ENCODE measurements at places on chromosomes 1 and 21.
A peak's percentile ranks its signal among the peaks of the same experiment; 100 is the strongest.

GRCh38 chr1:208516780-208517179 lies 272.6 kb upstream of the PLXNA2 start:
- DNase-seq = peak; percentile 16

DNA sequence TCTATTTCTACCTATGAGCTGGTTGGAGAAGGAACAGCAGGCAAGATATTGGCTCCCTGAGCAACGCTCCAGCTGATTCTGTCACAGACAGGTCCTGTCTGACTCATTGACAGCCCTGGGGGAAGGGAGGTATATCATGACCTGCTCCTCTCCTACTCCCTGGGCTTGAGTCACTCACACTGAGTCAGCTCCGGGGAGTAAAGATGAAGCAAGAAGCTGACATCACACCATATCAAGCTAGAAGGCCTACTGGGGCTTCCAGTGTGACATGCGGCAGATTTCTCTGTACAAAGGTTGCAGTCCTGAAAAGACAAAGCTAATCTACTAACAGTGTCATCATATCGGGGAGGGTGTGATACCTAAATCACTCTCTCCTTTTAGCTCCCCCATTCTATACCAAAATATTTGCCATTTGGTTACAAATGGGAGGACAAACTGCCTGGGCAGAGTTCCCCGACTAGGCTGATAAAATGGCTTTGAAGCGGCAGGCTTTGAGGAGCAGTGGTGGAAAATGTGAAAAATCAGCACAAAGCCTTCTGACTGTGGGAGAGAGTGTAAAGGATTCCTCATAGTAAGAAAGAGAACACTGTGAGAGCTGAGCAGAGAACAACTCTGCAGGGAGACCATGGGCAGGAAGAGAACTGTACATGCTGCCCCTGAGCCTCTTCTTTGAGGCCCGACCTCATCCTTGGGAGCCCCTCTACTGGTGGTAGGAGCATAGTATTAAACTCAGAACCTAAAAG lies 15.5 kb downstream of the PI4KB start:
- no peak for DNase-seq

DNA sequence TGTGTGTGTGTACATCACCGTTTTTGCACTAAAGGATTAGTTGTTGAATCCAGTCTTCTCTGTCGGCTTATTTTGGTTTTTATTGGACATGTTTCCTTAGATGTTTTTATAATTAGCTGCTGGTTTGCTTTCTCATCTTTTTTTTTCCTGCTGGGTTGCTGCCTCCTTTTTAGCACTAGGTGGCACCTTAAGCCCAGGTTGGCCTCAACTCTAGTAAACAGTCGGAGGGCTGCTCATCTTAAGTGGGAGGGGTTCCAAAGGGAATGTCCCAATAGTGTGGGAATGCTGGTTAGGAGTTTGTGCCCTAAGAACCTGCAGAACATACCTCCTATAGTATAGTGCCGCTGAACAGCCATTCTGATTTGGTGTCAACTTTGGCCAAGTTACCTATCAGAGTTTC lies 570.1 kb upstream of the CXADR start:
- DNase-seq = no peak

GRCh38 chr1:225418598-225418997 lies 9.2 kb downstream of the LBR start:
- no peak for DNase-seq

- DNase-seq = peak; percentile 71
Observed at GRCh38 chr1:162387226-162388082, 5.9 kb downstream of the C1orf226 start.

- no peak for DNase-seq
Observed at GRCh38 chr1:170145770-170146676, at the start of gene NTMT2. TSS of gene NTMT2 (plus strand) at chr1:170145959. CDS start at chr1:170146108, 149 bp downstream.

GRCh38 chr1:21117597-21118001 lies 59.1 kb downstream of the EIF4G3 start:
- DNase-seq = no peak

DNA sequence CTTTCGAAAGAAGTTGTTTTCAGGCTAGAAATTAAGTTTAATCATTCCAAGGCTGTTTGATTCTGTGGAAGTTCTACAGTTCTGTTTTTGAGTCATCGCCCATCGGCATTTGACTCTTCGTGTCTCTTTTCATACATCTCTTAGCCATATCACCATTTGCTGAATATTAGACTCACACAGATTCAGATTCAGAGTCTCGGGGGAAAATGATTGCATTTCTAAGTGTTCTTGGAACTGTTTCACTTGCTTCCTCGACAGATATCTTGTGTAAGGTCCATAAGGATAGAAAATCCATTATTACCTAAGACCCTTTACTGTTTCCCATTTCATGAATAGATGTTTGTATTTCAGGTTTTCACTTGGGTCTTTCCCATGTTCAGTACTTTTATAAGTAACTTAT lies 237.0 kb upstream of the SGIP1 start:
- DNase-seq = no peak

- no peak for DNase-seq
Observed at GRCh38 chr21:18026359-18026758, 207.2 kb upstream of the C21orf91 start.

- DNase-seq = no peak
Observed at GRCh38 chr1:180916012-180916770, 3.5 kb downstream of the KIAA1614 start.

DNA sequence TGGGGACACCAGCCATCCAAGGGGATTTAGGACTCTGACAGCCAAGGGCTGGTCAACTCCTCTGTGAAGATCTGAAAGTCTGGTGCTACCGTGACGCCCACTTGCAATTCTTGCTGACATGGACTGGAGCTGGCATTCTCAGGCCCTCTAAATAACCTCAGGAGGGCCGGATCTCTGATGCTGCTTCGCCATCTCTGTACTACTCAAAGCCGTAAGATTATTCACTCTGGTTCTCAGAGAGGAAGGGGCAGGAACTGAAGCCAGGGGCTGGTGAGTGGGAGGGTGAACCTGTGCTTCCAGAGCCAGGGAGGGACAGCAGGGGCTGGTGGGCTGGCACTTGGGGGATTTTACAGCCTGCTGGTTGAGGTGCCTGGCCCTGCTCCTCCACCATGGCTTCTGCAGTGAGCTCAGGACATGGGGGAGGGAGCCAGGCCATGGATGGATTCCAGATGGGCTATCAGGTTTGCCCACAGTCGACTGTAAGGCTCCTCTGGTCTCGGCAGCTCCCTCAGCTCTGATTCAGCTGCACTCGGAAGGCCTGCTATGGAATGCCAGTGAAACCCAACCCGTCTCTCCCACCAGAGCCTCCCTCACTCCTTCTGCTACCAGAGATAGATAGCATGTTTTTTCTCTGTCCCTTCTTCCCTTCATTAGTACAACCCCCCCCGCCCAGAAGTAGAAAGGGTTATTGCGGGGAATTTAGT lies 84.5 kb downstream of the PLXNA2 start:
- no peak for DNase-seq

- DNase-seq = no peak
Observed at GRCh38 chr1:239288820-239289554, 97.4 kb upstream of the CHRM3 start.

- no peak for DNase-seq
Observed at GRCh38 chr1:8202182-8202905, 115.6 kb upstream of the SLC45A1 start.

DNA sequence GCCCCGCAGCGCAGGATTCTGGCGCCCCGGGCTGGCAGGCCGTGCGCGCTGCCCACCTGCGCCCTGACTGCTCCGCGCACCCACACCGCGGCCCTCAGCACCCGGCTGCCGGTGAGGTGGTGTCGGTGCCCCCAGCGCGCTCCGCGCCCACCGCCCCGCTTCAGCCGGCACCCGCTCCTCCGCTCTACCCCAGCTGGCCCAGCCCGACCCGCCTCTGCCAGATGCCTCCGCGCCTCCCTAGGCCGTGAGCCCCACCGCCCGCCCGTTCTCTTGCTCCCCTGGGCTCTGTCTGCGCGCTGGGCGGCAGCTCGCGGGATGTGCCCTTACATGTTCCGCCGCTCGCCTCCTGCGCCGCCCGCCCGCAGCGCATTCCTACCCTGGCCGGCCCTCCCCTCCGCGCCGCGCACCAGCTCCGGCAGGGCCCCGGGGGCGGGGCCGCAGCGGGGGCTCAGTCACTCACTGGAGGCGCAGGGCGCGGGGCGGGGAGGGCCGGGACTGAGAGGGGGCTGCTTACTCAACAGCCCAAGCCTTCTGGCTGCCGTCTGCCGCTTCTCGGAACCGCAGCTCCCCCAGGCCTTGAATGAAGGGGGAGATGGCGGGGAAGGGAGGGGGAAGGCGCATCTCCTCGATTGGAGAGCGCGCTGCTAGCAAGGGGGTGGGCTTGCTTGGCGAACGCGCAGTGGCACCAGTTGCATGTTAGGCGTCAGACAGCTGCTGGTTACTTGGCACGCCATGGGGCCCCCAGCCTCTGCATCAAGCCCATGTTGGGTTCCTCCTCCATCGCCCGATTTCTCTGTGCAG lies at the start of gene PHLDA3:
TSS of gene PHLDA3 (minus strand) at position 345 of the 801 bp plus-strand sequence. CDS start 402 bp downstream, outside the sequence.
- DNase-seq = no peak

DNA sequence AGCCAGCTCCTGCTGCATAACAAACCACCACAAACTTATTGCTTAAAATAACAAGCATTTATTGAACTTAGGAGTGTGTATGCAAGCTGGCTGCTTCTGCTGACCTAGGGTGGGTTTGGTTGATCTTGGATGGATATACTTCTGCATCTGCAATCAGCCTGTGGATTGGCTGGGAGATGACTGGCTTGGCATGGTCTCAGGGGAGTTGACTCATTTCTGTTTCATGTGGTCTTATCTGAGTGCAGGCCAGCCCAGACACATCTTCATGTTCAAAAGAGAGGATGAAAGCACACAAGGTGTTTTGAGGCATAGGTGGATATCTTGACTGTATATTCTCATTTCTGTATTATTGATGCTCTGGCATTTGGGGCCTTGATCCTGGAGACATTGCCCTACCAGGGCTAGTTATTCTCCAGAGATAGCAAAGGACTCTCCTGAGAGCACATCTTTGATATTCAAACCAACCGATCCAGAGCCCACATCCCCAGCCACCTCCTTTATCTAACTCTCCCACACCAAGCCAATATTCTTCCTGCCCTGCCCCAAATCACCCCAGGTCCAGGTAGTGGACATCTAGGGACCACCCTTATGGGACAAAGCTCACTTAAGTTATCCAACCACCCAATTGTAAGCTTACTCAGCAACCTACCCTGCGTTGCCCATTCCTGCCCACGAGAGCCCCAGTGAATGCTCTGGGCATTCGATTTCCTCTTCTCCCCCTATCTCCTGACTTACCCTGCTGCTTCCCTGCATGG lies 350.8 kb downstream of the PTPRU start:
- DNase-seq = peak; percentile 64

GRCh38 chr1:30964706-30965105 lies 56.1 kb upstream of the SDC3 start:
- DNase-seq = no peak

- DNase-seq = no peak
Observed at GRCh38 chr1:204944662-204945061, 74.0 kb downstream of the NFASC start.

GRCh38 chr1:244065063-244065793 lies 14.1 kb downstream of the ZBTB18 start:
- DNase-seq = no peak

DNA sequence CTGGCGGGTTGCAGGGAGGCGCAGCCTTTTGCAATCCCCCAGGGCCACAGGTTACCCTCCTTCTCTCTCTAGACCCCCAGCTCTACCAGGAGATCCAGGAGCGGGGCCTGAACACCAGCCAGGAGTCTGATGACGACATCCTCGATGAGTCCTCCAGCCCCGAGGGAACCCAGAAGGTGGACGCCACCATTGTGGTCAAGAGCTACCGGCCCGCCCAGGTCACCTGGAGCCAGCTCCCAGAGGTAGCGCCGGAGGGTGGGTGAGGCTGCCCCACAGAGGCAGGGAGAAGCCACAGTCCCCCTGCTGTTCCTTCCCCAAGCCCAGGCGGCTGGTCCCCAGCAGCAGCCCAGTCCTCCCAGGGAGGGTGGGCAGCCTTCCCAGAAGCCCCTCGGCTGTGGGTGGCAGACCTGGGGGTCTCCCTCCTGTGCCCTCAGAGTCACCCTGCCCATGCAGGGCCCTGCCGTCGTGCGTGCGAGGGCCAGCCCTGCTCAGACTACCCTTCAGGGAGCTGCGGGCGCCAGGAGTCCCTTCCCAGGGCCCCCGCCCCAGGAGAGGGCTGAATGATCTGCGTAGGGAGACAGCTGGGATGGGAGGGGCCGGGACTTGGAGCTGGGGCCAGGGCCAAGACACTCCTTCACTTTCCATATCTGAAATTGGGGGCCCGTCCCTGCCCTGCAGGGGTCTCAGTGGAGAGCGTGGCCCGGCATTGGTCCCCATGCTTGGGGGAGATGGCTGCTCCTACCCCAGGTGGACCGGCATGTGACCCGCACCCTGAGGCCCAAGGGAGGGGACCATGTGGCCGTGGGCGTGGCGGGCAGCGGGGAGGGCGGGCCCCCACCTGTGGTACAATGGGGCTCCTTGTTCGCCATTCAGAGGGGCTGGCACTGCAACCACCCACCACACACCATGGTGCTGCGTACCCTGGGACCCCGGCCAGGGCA lies 12.9 kb downstream of the ARHGEF16 start:
- DNase-seq = no peak

- no peak for DNase-seq
Observed at GRCh38 chr1:227869851-227870305, 54.4 kb downstream of the PRSS38 start.

DNA sequence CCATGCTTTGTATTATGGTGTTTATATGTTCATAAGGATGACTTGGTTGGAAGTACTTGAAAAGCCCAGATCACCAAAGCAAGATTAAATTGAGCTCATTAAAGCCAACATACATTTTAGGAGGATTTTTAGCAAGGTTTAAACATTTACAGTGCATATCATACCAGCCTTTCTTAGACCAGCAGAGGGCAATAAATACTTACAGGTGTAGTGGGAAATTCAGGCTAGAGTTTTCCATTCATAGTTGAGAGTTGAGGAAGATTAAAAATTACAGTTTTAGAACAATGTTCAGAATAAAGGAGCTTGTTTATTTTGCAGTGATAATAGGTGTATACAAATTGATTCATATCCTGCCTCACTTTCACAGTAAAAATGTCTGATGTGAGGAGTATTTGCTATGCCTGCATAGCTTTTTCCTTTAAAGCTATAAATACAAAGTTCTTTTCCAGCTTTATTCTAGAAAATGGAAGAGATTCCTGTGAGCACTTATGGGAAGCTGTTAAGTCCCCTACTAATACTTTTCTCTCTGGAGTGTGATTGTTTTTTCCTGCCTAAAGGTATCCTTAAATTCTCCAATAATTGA lies 35.3 kb downstream of the DTL start:
- no peak for DNase-seq

- DNase-seq = no peak
Observed at GRCh38 chr1:158819461-158820443, 11.4 kb upstream of the MNDA start.

- no peak for DNase-seq
Observed at GRCh38 chr21:40555021-40555528, 291.9 kb downstream of the DSCAM start.

GRCh38 chr1:226110249-226111097 lies 48.0 kb downstream of the H3-3A start:
- no peak for DNase-seq

Measured in vagina (tissue), 2 donors.